ENCODE measurements at places on chromosomes 13 and 19.

- peak; percentile 55 for DNase-seq
These were observed 29.4 kb downstream of the SMIM24 start for GRCh38 chr19:3450796-3451411.

DNA sequence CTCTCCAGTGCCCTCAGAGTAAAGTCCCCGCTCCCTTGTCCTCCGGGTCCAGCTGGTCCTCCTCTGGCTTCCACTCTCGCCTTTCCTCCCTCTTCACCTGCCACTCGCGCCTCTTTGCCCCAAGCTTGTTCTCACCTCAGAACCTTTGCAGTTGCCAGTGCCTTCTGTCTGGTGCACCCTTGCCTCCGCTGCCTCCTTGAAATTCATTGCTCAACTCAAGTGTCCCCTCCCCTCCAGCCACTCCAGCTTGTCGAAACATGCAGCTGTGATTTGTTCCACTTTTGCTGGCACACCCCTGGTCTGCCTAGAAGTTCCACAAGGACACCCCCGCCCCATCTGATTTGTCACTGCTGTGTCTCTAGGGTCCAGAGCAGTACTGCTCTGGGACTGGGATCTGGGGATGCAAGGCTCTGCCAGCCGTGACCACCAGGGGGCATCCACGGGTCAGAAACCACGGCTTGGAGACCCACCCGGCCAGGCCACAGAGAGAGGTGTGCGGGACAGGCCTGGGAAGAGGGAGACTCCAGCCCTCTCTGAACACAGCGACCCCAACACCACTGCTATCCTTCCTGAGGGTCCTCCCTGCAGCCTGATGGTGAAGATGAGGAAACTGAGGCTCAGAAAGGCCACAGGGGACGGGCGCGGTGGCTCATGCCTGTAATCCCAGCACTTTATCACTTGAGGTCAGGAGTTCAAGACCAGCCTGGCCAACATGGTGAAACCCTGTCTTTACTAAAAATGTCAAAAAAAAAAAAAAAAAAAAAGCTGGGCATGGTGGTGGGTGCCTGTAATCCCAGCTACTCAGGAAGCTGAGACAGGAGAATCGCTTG is 49.9 kb downstream of the AP1M1 start:
- DNase-seq: peak; percentile 66

GRCh38 chr13:31394506-31394905 is 194.7 kb downstream of the B3GLCT start:
- no peak for DNase-seq

- DNase-seq: no peak
These were observed 60.4 kb downstream of the MYO9B start for GRCh38 chr19:17136021-17136420.

DNA sequence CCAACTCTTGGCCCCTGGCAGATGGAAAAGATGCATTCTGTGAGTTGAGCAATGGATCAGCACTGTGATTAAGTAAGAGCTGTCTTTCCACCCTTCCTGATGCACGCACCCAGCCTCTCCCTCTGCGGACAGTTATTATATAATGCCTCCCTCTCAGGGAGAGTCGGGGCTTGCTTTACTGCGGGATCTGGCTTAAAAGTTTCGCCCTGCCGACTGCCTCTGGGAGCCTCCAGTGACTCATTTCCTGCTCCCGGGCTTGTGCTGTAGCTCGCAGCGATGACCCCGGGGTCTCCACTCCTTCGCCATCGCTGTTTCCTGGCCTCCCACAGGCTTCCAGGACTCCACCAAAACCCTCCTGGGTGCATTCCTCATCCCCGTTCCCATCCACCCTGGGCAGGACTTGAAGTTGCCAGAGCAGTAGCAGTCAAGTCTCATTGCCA is 107.4 kb upstream of the SLC7A1 start:
- no peak for DNase-seq
